ENCODE measurements at places on chromosomes 7 and 10.
A peak's percentile ranks its signal among the peaks of the same experiment; 100 is the strongest.

- no peak for DNase-seq
These were observed 56.8 kb upstream of the YAE1 start for GRCh38 chr7:39509436-39509835.

DNA sequence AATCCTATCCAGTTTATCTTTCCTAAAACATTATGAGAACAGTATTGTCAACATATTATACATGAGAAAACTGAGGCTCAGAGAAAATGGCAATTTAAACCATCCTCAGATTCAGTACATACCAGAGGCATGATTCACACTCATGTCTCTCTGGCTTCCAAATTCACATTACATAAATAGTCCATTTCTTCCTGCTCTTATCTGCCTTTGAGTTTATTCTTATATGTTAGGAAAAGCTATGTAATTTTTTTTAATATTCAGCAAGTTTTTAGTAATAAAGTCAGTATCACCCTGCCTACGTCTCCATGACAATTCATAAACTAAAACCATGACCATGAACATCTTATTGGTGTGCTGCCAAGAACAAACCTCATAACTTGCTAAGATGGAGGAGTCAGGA, 1260.2 kb upstream of the SORCS1 start:
- no peak for DNase-seq

DNA sequence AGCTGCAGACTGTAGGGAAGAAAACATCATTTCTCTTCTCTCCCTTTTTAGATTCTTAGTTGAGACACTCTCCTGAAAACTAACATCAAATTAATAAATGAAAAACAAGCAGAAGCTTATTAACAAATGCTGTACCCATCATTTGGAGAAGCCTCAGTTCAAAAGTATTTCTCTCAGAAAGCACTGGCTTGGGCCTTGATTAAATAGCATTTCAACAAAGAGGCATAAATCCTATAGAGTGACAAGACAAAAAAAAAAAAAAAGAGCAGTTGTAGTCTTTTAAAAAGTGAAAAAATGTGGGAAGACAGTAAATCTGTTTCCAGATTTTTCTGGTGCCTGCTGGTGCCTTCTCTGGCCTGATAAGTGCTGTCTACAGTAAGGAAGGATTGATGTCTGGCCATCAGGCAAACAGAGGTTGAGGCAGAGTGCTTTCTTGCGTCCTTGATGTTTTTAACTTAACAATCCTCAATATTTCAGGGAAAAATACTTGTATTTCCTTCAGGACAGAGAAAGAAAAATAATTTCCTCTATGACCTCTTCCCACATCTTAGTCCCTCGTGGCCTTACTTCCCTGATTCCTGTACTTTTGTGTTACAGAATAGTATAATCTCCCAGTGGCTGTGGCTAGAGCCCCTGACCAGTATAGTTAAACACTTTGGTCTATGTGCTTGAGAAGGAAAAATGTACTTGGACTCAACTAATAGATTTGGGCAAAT, 300.5 kb downstream of the HGF start:
- no peak for DNase-seq

GRCh38 chr10:49398000-49398861, 2.3 kb upstream of the DRGX start:
- DNase-seq = no peak

DNA sequence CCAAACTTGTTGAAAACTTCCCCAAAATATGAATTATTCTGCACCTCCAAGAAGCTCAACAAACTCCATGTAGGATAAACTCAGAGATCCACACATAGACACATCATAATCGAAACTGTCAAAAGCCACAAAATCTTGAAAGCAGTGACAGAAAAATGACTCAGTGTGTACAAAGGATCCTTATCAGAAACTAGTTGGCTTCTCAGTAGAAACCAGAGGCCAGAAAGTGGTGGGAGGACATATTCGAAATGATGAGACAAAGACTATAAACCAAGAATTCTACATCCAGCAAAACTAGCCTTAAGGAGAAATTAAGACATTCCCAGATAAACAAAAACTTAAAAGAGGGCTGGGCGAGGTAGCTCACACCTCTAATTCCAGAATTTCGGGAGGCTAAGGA, 38.5 kb downstream of the MCMBP start:
- no peak for DNase-seq

DNA sequence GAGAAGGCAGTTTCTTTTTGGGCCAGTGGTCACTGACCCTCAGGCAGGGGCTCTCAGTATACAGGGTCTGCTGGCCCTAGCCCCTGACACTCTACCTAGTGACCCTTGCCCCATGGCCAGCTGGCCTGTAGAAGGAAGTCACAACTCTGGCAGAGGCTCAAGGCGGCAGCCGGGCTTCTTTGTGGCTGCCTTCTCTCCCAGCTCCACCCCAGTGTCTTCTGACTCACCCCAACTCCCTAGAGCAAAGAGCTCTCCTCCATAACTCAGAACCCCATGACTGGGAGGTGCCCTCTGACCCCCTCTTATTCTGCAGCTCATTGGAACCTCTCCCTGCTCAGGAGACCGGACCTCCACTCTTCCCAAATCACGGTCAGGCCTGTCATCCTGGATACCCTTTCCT, 358.2 kb downstream of the FGFR2 start:
- DNase-seq = no peak

DNA sequence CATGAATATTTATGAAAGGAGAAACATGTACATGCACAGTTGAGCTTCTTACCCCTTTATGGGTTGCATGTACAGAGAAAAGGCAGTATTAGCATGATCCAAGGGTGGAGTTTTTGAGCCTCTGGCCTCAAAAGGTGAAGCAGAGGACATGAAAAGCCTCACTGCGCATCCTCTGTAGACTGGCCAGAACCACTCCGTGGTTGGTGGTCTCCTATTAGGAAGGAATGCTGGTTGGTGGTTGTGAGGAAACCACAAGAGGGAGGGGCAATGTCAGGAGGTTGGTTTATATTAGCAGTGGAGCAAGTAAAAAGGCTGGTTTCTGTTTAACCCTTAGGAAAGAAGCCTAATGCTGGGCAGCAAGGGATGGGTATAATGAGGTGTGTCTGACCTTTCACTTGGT, 37.5 kb downstream of the AHCYL2 start:
- DNase-seq = no peak

- DNase-seq = no peak
These were observed 15.6 kb downstream of the COBL start for GRCh38 chr7:51300762-51301674.

GRCh38 chr7:17674943-17675608, 265.2 kb downstream of the SNX13 start:
- DNase-seq = no peak

GRCh38 chr10:11525503-11525902, 85.9 kb downstream of the USP6NL start:
- no peak for DNase-seq

DNA sequence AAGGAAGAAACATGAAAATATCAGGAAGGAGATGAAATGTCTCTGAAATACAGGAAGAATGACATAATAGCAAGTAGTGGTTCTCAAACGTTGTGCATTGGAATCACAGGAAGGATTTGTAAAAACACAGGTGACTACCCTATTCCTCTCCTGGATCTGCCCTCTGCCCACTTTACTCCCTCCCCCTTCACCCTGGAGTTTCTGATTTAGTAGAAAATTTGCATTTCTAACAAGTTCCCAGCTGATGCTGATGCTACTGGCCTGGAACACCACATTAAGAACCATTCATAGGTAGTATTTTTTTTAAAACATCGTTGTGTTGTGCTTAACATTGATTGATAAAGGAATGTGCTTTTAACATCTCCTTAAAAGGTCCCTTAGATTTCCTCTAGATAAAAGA, 130.9 kb downstream of the PHF14 start:
- DNase-seq = no peak

GRCh38 chr7:43905956-43906330, 453 bp downstream of the URGCP start:
- DNase-seq = peak; percentile 24

- no peak for DNase-seq
These were observed 92.7 kb upstream of the GDF10 start for GRCh38 chr10:47207281-47207615.

- no peak for DNase-seq
These were observed at the start of gene SLC13A4 for GRCh38 chr7:135728136-135728669. TSS of gene SLC13A4 (minus strand) at chr7:135728186. CDS start at chr7:135727496, 690 bp downstream.

DNA sequence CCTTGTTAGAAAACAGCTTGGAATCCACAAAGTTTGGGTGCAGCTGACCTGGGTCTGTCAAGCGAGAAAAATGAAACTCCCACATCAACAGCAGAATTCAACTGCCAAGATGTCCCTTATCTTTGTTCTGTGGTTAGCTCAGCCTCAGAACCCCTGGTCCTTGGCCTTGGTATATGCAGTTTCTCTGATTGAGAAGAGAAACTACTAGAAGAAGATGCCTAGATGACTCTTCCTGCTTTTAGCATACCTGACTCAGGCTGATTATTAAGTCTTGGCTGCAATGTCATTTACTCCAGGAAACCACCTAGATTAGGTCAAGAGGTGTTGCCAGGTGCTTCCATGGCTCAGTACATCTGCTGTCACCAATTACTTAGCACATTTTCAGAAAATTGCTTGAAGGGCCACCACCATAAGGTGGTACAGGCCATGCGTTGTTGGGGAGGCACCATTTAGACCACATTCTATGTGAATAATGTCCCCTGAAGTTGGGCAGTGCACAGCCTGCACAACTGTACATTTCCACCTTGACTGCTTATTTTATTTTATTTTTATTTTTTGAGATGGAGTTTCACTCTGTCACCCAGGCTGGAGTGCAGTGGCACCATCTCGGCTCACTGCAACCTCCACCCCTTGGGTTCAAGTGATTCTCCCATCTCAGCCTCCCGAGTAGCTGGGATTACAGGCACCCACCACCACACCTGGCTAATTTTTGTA, 59.4 kb upstream of the ZNF438 start:
- no peak for DNase-seq

DNA sequence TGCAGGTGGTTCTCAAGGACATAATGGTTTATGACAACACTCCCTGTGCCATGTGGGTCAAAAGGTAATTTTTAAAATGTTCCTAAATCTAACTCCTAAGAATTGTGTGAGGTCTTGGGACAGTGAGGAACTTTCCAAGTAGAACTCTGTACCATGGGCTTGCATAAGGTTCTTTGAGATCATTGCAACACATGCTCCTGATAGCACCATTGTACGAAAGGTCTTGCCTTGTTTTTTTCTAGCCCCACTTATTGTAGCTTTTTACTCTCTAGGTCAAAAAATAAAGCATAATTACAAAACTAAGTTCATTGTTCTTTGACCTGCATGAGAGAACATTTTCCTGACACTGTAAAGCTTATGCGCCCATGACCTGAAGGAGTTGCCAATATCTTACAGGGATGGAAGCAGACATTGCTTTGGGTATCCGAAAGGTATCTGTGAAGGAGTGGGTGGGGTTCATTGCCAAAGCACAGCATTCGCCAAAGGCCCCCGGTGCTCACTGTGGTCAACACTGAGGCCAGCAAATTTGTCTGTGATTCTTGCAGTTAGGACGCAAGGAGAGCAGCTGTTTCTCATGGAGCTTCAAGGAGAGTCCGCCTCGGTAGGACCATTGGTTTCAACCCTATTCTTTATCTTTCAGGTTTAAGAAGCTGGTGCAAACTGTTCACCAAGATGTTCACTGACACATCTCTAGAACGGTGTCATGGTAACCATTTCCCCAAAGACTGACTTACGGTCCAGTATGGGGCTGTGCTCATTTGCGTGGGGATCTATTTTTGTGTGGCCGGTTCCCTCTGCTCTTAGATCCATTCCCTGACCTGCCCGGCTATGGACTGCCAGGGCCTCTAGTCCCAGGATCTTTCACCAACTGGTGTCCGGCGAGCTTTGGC, 7.6 kb upstream of the PRKAG2 start:
- no peak for DNase-seq

GRCh38 chr10:75202321-75203045, 8.1 kb upstream of the VDAC2 start:
- no peak for DNase-seq

DNA sequence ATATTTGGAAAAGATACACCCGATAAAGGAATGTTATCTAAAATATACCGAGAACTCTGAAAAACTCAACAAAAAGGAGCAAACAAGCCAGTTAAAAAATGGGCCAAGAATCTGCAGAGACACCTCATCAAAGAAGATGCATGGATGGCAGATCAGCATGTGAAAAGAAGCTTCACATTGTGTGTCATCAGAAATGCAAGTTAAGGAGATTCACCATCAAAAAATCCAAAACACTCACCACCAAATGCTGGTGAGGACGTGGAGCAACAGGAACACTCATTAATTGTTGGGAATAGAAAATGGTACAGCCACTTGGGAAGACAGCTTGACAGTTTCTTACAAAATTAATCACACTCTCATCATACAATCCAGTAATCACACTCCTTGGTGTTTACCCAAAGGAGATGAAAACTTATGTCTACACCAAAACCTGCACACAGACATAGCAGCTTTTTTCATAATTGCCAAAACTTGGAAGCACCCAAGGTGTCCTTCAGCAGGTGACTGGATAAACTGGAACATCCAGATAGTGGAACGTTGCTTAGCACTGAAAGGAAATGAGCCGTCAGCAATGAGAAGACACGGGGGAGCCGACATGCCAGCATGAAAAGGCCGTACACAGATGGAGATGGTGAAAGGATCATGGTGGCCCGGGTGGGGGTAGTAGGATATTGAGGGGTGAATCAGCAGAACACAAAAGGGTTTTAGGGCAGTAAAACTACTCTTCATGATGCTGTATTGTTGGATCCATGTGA, 27.9 kb upstream of the PWWP2B start:
- DNase-seq = no peak

DNA sequence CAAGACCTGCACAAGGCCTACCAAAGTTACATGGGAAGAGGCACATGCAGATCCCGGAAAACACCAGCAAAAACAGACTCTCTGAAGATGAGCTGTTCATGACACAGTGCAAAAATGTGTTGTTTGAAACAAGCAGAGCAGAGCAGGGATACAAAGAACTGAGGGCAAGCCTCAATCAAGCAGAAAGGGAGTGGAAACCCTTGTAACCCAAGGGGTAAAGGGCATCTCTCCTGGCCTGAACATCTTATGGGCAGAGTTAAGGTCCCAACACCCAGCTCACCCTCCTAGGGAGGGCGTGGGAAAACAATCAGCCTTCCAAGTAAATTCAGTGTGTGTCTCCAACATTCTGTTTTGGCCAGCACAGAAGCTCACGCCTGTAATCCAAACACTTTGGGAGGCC, 10.5 kb downstream of the PSPH start:
- no peak for DNase-seq

- no peak for DNase-seq
These were observed 37.4 kb upstream of the RSU1 start for GRCh38 chr10:16854623-16855022.

DNA sequence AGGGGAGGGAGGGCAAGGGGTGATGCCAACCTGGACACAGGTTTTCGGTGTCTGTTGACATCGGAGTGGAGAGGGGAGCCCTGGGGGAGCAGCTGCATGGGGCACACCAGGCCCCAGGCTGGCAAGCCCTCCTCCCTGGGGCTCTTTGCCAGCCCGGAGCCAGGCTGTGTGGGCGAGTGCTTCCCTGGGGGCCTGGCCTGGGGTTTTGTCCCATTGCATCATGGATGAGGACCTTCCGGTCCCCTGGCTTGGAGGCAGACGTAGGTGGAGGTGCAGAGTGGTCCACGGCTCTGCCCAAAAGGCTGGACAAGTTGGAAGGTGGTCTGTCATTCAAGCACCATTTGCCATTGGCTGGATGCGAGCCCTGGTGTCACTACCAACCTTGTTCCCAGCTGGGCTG, 34.8 kb downstream of the ZMIZ1 start:
- no peak for DNase-seq

Measured in dorsolateral prefrontal cortex (tissue), 122 donors.